ENCODE measurements at places on chromosomes 11 and 22.
A peak's percentile ranks its signal among the peaks of the same experiment; 100 is the strongest.

DNA sequence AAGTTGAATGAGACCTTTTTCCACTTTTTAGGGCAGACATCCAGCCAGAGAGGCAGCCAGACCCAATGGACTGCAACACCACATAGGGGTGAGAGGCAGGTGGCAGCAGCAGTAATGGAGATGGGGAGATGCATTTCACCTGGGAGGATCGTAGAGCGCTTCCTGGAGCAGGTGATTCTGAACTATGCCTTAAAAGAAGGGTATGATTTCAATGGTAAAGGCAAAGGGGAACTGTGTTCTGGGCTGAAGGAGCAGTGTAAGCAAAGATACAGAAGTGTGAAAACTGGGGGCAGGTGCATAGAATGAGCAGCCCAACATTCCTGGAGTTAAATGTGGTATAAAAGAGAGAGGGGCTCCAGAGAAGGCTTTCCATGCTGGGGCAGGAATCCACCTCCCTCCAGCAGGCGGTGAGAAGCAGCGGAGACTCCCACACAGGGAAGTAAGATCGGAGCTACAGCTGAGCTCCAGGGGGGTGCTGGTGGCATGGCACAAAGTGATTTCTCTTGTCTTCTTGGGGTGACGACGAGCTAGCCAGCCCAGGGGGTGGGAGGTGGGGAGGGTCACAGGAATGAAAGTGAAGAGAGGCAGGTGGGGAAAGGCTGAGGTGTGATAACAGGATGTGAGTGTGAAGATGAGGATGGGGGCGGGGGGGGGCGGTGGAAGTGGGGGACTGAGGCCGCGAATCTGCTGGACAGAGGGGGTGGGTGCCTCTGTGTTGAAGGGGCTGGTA is 4.3 kb upstream of the SERHL2 start:
- DNase-seq: no peak

DNA sequence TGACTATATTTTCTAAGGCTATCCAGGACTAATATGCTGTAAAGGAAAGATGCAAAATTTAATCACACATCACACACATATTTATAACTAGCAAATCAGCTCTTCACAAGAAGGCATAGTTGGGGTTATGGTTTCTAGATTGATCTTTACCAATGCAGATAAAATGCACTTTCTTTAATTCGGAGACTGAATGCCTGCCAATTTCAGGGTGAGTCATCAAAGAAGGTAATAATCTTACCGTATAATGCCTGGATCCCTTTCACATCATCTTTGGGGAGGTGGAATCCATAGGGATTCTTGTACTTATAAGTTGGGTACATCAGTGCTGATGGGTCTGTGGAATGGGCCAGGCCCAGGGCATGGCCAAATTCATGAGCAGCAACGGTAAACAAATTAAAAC is 16.4 kb downstream of the MMP20 start:
- no peak for DNase-seq

DNA sequence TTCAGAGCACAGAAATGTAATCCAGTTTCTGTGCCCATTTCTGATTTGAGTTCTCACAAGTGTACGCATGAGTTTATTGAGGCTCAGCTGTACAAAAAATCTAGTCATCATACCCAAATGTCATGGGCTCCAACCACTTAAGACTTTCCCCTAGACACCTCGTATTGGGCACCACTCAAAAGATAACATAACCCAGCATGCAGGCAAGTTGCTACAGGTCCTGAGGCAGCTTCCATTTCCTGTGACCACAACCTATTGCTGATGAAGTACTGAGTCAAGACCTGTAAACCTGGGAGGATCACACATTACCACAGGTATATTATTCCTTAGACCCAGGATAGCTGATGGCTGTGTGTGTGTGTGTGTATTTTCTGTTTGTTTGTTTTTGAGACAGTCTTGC is 95.2 kb downstream of the MRTFA start:
- no peak for DNase-seq

DNA sequence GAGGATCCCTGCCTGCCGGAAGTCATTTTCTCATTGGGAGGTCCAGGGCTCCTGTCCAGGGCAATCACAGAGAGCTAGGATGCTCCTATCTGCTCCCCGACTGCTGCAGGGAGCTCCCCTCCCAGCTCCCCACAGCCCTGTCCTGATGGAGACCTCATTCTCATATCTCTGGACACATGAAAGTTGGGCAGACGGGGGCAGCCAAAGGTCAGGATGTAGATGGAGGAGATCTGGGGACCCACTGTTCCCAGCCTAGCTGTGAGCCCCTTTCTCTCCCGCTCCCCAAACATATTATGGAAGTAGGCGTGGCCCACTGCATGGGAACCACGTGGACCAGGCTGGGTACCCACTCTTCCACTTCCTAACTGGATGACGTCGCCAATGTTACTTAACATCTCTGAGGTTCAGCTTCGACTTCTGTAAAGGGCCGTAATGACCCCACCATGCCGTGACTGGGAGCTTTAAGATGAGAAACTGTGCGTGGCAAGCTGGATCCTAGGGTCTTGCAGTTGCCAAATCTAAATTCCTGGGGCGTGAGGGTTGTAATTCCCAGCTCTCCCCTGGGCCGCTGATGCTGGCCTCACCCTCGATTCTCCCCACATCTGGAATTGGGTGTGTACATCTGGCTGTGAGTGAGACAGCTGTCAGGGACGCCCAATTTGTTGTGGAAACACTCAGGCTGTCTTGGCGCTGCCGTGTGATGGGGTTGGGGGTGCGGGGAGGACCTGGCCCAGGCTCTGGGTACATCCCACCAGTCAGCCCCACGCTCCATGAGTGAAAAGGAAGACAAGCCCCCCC is 1.8 kb downstream of the CDC42EP2 start:
- DNase-seq: no peak

DNA sequence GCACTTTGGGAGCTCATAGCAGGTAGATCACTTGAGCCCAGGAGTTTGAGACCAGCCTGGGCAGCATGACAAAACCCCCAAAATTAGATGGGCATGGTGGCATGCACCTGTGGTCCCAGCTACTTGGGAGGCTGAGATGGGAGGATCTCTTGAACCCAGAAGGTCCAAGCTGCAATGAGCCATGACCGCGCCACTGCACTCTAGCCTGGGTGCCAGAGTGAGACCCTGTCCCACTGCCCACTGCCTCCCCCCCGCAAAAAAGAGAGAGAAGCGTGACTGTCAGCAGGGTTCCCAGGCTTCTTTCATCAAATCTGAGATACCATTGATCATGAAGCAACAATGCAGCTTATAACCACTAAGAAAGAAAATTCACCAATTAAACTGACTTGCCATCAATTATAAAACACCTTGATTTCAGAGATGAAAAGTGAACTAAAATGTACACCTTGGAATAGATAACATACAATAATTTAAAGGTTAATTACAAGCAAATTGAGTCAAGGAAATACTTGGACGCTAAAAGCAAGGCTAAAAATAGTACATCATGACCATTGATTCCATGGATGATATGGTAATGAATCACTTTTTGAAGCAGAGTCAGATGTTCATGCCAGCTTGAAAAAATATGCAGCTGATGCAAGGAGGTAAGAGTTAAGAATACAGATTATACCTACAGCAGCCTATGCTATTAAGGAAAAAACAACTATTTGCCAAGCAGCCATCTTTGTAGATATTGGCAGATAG is 90.8 kb upstream of the ALKBH3 start:
- no peak for DNase-seq

DNA sequence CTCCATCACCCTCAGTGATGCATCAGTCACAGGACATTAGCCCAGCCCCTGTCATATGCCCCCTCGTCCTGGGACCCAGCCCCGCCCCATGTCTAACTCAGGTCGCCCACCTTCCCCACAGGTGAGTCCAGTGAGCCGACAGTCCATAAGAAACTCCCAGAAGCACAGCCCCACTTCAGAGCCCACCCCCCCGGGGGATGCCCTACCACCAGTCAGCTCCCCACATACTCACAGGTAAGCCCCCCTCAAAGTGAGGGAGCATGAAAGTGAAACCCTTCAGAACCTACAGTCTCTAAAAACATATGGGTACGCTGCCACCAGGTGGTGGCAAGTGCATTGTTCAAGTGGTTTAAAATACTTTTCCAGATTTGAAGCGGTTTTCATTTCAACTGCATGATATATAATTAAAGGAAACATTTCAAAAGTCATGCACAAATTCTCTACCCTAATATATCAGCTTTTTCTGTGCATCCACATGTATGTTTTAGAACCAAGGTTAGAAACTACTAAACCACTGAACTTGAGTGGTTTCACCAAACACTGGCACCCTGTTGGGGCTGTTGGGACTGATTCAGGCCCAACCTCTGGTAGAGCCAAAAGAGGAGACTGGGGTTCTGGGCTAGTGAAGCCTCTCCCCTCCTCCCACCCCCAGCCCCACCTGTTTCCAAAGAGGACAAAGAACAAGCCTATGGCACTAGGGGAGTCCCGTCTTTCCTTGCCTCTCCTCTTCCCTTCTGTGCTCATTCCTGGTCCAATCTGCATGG is 17.3 kb downstream of the EPS8L2 start:
- DNase-seq: peak; percentile 73

- DNase-seq: peak; percentile 73
Observed at GRCh38 chr11:6693342-6694228, 10.4 kb upstream of the MRPL17 start.

GRCh38 chr11:134888821-134889220 is 476.8 kb upstream of the B3GAT1 start:
- DNase-seq: no peak

DNA sequence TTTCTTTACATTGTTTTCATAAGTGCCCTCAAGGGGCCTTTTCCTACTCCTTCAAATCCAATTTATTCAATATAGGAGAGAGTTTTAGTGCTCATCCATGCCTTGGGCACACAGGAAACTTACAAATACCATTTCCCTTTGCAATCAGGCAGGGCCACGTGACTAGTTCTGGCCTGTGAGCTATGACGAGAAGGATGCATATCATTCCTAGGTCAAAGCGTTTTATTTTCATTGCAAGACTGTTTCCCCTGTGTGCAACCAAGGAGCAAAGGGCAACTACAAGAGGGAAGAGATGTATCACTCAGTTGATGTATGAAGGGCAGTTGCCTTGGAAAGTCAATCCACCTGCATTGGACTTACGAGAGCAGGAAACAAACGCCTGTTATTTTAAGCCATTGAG is 1.9 kb upstream of the TRAF6 start:
- DNase-seq: no peak

- peak; percentile 31 for DNase-seq
Observed at GRCh38 chr11:35144806-35145205, 5.8 kb downstream of the CD44 start.

DNA sequence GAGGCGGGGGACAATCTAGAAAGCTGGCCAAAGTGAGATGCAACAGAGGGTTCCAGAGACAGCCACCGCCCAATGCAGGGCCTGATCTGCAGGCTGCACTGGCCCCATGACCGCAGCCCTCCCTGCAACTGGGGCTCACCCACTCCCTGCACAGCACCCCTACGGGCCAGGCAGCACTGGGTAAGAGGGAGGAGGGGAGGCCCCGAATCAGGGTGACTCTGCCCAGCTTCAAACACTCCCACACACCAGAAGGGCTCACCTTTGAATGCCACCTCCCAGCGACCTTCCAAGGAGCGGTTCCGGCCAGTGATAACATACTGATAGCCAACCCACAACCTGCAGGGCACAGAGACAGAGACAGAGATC is 59.3 kb downstream of the DGCR2 start:
- no peak for DNase-seq

- no peak for DNase-seq
Observed at GRCh38 chr11:118619444-118620197, 12.2 kb downstream of the PHLDB1 start.

DNA sequence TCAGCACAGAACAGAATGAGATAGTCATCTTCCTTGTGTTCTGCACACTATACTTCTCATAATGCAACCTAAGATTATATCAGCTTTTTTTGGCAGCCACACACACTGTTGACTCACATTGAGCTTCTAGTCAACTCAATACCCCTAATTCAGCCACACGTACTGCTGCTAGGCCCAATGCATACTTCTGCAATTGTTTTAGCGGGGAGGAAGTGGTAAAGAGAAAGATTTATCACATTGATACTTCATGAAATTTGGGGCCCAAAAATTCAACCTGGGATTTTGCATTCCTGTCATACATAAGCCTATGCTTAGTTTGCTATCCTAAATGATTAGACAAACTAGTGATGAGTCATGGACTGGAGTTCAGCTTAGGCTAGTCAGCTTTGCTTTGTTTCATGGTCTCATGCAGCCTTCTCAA is 8.6 kb upstream of the UPB1 start:
- no peak for DNase-seq

DNA sequence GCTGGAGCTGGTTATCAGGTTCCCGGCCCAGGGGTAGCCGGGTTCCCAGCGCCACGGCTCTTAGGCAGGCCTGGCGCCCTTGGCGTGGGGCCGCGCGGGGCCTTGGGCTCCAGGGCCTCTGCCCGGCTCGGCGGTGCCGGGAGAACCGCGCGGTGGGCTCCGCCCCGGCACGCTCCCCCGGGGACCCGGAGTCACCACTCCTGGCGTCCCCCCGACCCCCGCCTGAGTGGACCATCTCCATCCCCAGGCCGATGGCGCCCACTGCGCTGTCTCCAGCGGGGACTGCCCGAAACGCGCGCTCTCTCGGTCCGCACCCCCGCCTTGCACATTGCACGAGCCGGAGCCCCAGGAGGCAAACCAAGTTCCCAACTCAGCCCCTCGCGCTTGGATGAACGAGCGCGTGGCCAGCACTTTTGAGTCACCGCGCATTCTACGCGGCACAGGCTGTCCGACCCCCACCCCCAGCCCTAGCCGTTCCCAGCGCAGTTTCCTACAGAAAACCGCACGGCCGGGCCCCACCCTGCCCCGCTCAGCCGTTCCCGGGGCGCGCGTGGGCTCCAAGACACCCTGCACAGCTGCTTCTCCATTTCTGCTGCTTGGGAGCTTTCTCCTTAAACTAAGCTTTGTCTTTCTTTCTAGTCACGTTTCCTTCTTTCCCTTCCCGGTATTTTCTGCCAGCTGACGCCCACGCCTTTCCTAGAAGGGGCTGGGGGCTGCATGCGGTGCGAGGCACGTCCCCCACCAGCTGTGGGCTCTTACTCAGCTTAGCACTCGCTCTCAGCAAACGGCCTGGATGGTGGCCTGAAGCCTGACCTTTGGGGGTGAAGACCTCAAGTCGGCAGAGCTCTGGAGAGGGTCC is 650 bp upstream of the CHID1 start:
- no peak for DNase-seq

DNA sequence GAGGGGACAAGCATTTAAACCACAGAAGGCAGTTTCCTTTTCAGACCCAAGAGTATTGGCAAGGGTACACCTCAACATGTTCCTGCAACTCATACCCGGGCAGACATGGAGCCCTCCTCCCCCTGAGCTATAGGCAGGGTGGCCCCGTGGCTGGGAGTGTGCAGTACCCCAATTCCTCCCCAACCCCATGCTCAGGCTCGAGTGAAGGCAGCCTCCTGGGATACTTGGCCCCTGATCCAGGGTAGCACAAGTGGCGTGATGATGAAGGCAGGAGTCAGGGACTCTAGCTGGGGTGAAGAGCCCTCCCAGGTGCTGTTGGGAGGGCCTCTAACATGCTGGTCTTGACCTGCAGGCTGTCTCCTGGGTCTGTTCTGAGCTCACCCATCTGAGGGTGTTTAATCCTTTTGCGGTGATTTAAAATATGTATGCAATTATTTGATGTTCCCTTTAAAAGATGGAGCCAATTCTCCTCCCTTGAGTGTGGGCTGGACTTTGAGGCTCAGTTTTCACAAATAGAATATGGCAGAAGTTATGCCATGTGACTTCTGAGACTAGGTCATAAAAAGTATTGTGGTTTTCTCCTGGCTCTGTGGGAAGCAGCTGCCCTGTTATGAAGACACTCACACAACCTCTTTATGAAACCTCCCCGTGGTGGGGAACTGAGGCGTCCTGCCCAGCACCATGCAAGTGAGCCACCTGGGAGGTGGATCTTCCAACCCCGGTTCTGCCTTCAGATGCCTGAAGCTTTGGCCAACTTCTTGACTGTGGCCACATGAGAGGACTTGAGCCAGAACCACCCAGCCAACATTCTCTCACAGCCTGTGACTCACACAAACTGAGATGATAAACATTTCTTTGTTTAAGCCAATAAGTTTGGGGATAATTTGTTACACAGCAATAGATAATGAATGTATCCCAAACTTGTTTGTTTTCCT is 54.7 kb upstream of the NECTIN1 start:
- no peak for DNase-seq
